ENCODE measurements at places on chromosomes 3 and 15.

GRCh38 chr3:57199895-57200297 is at the start of gene HESX1:
Gene HESX1, minus strand, starts transcription at chr3:57199978. Its CDS starts 60 bp downstream, at chr3:57199918.
- no peak for DNase-seq

- DNase-seq: peak; percentile 63
These were observed 70.3 kb upstream of the PPP2R3A start for GRCh38 chr3:135895106-135895733.

DNA sequence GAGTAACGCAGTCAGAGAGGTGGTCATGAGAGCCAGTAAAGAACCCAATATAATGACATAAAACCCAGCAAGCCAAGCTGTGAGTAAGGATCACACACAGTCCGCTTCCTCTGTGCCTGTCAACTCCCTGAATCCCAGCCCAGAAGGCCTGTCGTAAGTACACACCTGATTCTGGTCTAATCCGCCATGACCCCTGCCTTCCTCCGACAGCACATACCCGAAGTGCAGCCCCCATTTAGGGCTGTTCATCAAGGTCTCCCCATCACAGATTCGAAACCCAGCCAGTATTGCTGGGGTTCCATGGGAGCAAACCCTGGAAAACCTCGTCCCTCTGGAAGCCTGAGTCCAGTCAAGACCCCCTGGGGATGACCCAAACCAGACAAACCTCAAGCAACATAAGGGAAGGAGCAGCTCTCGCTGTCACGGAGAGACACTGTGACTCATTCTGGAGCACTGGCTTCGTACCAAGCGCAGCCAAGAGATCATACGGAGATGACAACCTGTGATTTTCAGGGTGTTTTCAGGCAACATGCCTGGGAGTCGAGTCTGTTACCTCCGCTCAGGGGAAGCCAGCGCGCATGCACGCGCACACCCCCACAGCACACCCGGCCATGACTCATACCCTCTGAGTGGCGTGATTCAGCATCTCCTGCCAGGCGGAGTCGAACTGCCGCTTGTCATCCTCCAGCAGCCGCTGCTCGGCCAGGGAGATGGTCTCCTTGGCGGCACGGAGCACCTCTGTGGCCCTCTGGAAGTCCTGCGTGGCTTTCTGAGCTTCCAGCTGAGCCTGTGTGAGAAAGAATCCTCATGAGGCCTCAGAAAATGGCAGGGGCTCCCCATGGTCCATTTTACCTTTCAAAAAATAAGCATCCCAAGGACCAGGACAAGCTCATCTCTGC is 63.0 kb downstream of the SH3BP5 start:
- peak; percentile 95 for DNase-seq

DNA sequence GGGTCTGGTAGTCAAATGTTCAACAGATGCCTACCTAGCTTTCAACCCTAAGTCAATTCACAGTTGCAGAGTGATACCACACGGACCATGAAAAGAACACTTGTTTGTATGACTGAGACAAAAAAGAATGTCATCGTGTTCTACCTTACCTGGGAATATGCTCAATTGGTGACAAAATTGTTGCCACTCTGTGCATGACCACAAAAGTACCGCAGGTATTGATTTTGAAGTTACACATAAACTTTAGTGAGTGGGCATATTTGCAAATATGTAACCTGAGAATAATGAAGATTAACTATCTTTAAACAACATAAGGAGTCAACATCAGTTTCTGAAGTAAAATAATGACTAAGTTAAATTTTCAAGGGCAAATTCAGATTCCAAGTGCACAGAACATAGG is 53.4 kb upstream of the SNRPN start:
- DNase-seq: no peak

- DNase-seq: no peak
These were observed 1074.6 kb downstream of the FHIT start for GRCh38 chr3:60176614-60177013.

- DNase-seq: no peak
These were observed 5.9 kb upstream of the NDUFAF1 start for GRCh38 chr15:41408234-41408641.

DNA sequence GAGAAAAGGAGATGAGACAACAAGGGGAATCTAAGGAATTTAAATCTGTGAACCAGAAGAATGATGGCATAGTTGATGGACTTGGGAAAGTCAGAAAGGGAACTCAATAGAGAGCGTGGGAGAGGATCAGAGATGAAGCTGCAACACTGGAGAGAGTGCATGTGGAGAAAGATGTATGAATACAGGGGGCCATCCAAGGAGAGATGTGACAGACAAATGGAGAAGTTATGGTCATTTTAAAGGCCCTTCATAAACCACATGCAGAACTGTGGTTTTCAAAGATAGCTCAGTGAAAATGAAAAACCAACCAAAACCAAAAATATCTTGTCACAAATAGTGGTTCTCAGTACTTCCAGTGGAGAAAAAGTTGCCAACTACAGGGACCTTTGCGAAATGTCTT is 265.2 kb downstream of the SUCLG2 start:
- DNase-seq: peak; percentile 8

- DNase-seq: peak; percentile 89
These were observed 39.7 kb downstream of the SPATA12 start for GRCh38 chr3:57100046-57100695.

GRCh38 chr3:25854214-25854613 is 64.3 kb downstream of the OXSM start:
- no peak for DNase-seq

GRCh38 chr3:99473321-99473751 is 165.1 kb upstream of the COL8A1 start:
- no peak for DNase-seq

- DNase-seq: no peak
These were observed 38.7 kb downstream of the ANP32A start for GRCh38 chr15:68781766-68782588.

- DNase-seq: no peak
These were observed 14.8 kb upstream of the RAD51 start for GRCh38 chr15:40680151-40680550.

DNA sequence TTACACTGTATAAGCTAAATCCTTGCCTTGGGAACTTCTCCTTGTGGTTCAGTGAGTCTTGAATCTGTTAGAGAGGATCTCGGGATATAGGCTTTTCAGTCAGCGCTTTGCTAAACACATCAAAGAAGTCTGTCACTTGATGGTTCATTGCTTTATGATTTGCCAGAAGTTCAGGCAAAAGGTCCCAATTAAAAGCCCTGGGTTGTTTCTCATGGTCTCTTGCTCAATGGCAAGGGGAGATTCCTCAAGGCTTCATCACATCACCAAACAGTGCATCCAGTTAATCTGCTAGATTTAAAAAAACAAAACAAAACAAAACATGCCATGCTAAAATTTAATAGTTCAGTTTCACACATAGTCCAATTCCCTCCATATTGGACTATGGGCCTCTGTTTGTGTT is 114.8 kb downstream of the FILIP1L start:
- no peak for DNase-seq

GRCh38 chr3:176514297-176514696 is 683.0 kb downstream of the TBL1XR1 start:
- peak; percentile 26 for DNase-seq

GRCh38 chr3:46690798-46691197 is 2.7 kb downstream of the ALS2CL start:
- no peak for DNase-seq

GRCh38 chr3:177647341-177647740 is 450.1 kb upstream of the TBL1XR1 start:
- DNase-seq: peak; percentile 31

GRCh38 chr15:37125143-37125542 is 24.8 kb upstream of the MEIS2 start:
- no peak for DNase-seq

- no peak for DNase-seq
These were observed 37.3 kb downstream of the SLCO2A1 start for GRCh38 chr3:133992381-133992780.

- no peak for DNase-seq
These were observed 249.3 kb upstream of the ZNF717 start for GRCh38 chr3:76034649-76035048.

GRCh38 chr3:16545413-16546185 is 32.1 kb upstream of the RFTN1 start:
- no peak for DNase-seq

DNA sequence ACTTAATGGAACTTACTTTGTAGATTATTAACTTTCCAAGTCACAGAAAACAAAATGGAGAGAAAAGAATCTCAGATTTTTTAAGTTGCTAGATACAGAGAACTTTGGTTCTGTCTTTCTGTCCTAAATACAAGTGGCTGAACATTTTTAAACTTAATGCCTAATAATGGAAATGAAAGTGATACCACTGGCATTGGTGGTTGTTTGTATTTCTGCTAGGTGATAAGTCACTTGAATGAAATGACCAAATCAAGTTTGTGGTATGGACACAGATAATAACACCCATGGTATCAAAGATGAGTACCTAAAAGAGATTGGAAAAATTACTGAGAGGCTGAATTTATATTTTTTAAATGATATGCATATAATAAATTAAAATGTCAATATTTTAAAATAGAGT is 502.1 kb downstream of the CNTN6 start:
- DNase-seq: no peak

DNA sequence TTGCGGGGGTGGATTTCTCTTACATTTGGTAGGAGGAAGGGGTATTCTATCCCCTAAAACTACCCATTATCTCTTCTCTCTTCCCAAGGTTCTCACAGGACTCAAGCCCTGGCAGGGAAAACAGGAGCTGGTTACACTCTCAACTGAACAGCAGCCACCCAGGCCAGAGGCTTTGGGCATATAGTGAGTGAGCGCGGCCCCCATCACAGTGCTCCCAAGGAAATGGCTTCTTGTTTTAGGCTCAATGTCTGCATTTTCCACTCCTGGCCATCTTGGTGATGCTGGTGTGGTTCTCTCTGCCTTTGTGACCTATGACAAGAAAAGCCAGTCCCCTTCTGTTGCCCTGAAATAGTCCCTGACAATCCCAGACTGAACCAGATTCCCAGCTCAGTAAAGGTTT is 50.1 kb downstream of the WDR76 start:
- no peak for DNase-seq

DNA sequence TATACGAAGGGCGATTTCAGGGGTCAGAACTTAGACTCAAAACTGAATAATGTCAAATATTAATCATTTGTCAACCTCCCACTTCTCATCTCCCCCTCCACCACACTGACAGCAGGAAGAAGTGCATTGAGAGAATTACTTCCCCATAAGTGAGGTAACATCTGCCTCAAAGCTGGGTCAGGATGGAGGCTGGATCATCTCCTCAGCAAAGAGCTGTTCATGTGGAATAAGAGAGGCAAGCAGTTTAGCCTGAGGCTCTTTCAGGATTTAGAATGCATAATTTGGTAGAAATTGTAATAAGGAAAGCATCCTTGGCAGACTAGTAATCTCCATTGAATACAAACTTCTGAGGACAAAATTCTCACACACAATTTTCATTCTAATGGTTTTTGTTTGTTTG is 512.1 kb downstream of the ROBO1 start:
- DNase-seq: peak; percentile 23

DNA sequence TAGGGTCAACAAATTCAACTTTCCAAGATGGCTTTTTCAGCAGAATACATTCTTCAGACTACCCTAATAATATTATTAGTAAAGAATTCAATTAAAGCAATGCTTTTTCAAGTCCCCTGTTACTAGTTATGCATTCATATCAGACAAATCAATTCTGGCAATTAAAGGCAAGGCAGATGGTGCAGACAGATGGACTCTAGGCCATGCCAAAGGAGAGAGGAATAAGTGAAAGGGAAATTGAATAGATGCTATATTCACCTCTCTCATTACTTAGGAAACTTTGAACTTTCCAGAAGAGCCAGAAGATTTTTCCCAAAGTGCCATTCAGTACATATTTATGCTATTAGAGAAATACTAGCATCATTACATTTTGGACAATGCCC is 487.7 kb upstream of the RASGRP1 start:
- no peak for DNase-seq

DNA sequence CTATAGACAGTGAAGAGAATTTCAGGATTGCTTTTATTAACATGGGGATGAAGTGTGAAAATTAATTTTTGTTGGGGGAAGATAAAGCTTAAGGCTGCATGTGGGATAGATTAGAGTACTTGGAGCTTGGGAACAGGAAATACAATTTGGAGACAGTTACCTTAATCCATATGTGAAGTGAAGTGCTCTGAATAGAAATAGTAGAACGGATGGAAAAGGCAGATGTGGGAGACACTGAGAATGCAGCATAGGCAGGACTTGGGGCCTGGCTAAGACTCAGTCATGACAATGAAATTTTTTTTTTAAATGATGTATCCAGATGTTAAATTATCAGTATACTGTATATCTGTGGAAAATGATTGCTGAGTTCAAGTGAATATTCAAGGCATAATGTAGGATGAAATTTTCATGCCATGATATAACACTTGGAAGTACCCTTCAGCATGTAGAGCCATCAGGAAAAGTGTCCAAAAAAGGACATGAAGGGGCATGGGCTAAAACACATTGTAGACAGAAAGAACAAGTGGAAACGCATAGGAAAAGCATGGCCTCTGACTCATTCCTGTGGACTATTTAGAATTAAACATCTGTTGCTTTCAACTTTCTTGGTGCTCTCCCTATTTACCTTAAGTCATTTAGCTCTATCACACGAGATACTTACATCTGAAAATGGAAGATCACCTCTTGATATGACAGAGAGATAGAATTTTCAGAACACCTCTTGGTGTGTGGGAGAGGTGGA is 134.8 kb downstream of the RBMS3 start:
- DNase-seq: no peak

GRCh38 chr3:124787476-124788195 is 57.4 kb downstream of the UMPS start:
- no peak for DNase-seq

Measured in AML-193 (cell line).